ENCODE measurements at places on chromosomes 6 and 20.

DNA sequence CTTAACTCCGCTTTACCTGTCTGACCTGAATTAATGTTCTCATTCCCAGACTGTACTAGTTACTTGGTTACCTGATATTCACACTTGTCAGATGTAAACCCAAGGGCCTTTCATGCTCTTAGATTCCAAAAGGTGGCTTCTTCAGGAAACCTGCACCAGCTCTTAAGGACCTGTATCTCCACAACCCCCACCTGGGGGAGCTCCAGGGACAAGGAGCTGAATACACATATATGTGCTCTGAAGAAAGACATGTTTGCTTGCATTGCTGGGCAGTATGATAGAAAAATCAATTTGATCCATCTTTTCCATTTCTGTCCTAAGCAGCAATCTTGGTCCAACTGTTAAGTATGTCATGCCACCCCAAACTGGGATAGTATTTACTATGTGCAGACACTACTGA lies 64.8 kb upstream of the POU3F2 start:
- DNase-seq, result no peak

DNA sequence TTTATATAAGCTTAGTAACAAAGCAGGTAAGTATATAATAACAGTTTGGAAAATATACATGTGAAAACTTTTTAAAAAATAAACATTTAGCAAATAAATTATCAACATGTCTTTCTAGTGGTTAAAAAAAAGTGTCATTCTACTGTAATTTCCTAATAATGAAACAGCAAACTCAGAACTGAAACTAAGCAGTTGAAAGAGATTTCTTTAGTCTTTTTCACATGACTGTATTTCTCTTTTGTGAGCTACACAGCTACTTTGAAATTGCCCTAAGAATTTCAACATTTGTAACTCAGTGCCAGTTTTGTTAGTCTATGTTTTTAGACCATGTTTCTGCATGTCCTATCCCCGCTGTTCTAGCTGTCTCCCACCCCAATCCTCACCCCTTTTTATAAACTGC lies 28.4 kb upstream of the SDHAF4 start:
- DNase-seq, result peak; percentile 25

GRCh38 chr20:31607640-31608250 lies 2.7 kb downstream of the ID1 start:
- peak; percentile 24 for DNase-seq

DNA sequence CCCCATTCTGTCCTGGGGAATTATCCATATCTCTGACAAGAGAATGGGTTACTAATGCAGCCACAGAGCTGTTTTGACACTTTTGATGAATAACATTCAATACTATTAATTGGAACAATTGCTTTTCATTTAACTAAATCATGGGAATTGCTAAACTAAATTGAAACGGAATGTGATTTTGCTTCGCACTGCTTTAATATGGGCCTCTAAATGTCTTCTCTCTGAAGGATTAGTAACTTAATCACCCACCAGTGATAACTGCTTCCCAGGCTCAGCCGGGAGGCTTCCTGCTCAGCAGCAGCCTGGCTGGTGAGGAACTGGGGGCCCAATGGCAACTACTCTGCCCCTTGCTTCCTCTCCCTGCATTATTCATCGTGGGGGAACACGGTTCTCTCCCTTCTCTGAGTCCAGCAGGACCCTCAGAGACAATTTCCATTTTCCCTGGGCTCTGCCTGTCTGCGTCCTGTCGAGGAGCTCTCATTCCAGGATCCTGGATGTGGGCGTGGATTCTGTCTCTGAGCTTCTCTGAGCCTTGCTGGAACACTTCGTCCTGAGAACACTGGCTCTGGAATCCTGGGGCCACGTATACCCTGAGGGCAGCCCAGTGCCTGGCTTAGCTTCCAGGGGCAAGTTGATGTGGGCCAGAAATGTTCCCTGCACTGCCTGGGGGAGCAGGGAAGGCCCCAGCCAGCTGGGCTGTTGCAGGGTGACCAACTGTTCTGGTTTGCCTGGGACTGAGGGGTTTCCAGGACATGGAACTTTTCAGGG lies 308.9 kb downstream of the DHX35 start:
- DNase-seq, result no peak

DNA sequence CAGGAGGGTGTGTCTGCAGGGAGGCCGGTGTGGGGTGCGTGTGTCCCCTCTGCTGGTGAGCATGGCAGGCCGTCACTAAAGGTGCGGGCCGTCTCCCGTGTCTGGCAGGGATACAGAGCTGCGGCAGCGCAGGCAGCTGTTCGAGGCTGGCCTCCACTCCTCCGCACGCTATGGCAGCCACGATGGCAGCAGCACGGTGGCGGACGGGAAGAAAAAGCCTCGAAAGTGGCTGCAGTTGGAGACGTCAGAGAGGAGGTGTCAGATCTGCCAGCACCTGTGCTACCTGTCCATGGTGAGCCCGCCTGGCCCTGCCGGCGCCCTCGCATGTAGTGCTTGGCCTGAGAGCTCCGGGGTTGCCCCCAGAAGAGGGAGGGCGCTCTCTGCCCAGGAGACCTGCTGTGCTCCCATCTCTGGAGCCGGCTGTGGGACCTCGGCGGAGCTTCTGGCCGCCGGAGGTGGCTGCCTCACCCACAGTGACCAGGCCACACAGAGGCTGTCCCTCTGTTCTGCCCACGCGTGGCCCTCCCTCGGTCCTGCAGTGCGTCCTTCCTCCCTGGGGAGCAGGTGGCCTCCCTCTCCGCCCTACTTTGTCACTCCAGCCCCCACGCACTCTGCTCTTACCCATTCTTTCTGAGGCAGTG lies 149.6 kb downstream of the DTNBP1 start:
- no peak for DNase-seq

- DNase-seq, result no peak
Observed at GRCh38 chr20:44022464-44022863, 107.8 kb downstream of the TOX2 start.

DNA sequence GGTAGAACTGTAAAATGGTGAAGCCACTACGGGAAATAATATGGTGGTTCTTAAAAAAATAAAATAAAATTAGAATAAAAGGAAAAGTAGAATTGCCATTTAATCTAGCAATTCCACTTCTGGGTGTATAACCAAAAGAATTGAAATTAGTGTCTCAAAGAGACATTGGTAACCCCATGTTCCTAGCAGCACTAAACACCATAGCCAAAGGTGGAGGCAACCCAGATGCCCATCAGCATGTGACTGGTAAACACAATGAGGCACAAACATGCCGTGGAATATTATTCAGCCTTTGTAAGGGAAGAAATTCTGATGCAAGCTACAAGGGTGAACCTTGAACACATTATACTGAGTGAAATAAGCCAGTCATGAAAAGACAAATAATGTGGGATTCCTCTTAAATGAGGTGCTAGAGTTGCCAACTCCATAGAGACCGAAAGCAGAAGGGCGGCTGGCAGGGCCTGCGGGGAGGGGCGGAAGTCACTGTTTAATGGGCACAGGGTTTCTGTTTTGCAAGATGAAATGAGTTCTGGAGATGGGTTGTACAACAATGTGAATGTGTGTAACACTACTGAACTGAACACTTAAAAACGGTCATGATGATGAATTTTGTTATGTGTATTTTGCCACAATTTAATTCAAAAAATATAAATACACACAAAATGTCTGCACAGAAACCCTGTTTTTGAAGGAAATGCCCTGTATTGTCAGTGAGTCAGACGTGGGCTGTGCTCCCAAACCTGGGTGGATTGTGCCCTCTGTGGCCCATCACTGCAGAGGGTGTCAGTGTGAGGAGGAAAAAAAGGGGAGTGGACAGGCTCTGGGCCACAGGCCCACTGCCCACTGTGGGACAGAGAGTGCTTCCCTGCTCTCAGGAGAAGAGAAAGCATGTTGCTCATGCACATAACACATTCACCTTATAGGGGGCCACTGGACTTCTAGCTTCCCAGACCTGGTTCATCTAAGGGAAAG lies 49.6 kb upstream of the CD93 start:
- no peak for DNase-seq

DNA sequence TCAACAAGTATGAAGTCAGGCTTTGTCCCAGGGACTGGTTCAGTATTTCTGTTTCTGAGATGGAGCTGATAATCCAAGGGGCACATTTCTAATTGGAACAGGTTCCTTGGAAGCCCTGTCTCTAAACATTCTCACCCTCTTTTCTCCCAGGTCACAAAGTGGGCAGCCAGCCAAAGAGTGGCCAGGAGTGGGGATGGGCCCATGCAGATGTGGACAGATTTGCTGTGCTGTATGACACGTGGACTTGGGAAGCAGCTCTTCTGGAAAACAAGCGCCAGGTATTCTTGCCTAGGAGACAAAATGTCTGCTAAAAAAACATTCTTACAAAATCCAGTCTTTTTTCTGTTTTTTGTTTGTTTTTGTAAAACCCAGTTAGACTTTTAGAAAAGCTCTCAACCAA lies 140.2 kb downstream of the CD164 start:
- DNase-seq, result no peak

- DNase-seq, result no peak
Observed at GRCh38 chr6:137751768-137752560, 115.1 kb upstream of the TNFAIP3 start.

DNA sequence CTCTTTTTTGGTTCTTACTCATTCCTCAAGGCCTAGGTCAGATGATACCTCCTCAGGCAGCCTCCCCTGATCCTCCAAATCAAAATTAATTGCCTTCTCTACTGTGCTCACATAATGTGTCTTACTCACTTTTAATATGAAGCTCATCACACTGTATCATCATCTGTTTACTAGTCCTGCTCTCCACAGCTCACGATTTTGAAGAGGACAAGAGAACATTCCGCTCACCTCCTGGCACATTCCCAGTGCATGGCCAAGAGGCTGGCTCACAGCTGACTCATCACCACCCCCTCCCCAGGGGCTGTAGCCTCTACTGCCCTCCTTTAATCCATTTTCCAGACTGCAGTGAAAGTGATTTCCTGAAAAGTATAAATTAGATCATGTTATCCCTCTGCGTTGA lies 133.1 kb downstream of the ALDH8A1 start:
- DNase-seq, result no peak

DNA sequence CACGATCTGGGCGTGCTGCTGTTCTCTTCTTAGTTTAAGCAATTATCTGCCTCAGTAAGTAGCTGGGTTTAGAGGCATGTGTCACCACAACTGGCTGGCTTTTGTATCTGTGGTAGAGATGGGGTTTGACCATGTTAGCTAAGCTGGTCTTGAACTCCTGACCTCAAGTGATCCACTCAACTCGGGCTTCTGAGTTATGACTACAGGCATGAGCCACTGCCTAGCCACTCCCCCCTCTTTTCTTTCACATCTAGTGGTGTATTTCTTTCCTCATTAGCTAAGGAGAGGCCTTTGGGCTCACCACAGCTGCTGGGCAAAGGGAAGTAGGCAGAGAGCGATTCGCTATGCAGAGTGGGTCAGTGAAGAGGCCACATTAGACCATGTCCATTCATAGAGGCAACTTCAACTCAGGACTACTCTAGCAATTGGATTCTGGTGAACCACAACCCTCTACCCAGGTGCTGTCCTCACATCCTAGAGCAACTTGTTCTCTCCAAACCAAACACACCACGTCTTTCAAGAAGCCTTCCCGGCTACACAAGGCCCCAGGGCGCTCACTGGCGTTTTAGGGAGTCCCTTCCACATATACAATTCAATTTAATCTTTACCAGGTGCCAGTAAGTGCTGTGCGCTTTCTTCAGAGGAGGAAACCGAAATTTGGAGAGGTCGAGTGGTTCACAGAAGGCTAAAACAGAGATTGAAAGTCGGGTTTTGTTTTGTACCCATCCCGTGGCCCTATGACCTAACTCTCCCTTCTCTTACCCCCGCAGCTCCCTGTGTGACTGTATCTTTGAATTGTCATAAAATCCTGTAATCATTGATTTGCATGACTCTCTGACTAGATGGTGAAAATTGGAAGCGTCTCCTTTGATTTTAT lies 26.5 kb upstream of the GFOD1 start:
- DNase-seq, result no peak

DNA sequence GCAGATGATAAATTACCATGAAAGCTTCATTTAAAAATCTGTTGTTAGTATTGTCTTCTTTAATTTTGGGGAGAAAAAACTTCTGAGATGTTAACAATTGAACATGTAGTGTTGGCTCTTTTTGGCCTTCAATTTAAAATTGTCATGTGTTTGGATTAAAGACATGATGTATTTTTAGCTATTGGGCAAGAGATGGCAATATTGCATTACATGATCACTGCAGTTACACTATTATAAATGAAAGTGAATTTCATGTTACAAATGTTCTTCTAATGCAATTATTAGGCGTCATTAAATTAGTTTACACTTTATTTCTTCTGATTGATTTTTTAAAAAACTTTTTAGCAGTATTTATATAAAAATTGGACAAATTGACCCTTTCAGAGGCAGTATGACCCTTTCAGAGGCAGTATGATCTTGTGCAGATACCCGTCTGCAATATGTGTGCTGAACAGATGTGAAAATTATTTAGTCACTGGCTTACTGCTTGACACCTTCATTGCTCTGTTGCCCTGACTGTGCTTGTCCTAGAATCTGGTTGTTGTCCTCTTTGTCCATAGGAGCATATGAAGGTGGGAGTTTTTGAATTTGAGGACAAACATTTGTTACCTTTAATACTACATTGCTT lies 25.8 kb downstream of the CDKAL1 start:
- DNase-seq, result no peak

GRCh38 chr20:44598423-44599305 lies 16.3 kb downstream of the PKIG start:
- peak; percentile 44 for DNase-seq

Measured in GM20000 (cell line).